ENCODE measurements at places on chromosomes 1 and 21.

GRCh38 chr21:16634515-16634914 lies 878.3 kb upstream of the CXADR start:
- DNase-seq: no peak

DNA sequence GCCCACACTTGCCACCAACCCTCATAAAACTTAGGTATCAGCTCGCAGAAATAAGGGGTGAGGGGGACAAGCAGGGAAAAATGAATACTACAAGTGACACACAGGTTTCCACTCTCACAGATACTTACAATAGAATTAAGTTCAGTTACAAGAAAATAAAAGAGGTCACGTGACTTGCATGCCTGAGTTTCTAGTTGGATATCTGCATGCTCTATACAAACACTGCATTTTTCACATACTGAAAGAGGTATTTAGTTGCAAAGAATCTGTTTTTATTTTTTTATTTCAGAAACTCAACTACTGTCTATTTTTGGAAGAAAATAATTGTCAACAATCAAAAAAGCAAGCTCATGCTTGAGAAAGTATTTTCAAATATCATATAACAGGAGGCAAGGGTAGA lies 43.5 kb downstream of the DPYD start:
- no peak for DNase-seq

GRCh38 chr1:29687601-29688244 lies 451.4 kb downstream of the PTPRU start:
- DNase-seq: no peak

DNA sequence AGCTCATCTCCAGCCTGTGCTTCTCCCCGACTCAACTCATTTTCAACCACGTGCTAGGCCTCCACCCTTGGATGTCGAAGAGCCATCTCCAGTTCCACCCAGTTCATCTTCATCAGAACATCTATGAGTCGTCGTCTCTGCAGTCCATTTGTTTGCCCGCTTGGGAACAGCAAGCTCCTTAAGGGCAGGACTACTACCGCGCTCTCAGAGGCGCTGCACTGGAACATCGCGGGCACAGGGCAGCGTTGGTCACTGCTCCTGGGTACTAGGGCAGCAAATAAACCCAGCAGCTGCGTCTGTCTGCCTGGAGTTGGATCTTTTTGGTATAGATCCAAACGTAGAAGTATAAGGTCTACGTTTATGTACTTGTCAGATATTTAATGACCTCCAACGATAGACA lies 478 bp upstream of the PRDM2 start:
- peak; percentile 52 for DNase-seq

DNA sequence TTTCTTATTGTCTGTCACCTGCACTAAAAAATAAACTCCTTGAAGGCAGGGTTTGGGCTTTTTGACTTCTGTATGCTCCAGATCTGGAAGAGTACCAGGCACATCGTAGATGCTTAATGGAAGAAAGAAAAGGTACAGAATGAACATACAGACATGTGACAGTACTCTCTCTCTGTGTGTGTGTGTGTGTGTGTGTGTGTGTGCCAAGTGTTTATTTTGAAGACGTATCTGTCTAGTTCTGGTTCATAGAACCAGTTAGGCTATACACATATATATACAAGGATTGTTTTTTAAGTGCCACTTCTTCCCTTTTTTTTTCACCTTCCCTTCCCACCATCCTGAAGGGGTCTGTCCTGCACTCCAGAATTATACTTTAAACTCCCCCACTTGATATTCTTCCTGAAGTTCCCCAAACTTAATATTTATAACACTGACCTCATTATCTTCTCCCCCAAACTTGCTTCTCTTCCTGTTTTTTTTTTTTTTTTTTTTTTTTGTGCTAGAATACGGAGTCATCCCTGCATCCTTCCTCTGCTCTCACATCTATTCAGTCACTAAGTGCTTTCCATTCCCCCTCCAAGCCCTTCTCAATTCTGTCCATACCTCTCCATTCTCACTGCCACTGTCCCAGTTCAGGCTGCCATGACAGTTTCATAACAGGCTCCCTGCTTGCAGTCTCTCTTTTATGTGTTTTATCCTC lies 5.4 kb upstream of the KCNA3 start:
- no peak for DNase-seq

- DNase-seq: no peak
Observed at GRCh38 chr1:162135271-162135775, 65.8 kb downstream of the NOS1AP start.

DNA sequence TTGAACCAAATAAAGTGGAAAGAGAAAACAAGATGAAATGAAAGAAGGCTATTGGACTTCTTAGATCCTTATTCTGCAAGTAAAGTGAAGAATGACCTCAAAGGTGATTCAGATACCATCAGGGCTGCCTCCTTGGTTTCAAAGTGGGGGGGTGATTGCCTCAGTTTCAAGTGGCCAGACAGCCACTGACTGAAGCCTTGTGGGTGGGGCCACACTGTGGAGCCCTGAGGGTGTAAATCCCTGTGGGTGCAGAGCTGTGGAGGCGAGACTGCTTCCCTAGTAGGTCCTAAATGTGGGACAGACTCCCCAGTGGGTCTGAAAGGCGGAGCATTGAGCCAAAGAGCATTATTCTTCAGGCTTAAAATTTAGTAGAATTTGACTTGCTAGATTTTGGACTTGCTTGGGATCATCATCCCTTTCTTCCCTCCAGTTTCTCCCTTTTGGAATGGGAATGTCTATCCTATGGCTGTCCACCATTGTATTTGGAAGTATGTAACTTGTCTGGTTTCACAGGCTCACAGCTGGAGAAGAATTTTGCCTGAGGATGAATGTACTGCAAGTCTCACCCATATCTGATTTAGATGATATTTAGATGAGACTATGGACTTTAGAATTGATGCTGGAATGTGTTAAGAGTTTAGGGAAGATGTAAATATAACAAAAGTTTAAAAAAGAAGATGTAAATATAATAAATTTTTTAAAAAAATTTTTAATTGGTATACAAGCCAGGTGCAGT lies 71.6 kb upstream of the SOX13 start:
- DNase-seq: no peak

- no peak for DNase-seq
Observed at GRCh38 chr1:92461364-92462097, 25.2 kb downstream of the GFI1 start.

DNA sequence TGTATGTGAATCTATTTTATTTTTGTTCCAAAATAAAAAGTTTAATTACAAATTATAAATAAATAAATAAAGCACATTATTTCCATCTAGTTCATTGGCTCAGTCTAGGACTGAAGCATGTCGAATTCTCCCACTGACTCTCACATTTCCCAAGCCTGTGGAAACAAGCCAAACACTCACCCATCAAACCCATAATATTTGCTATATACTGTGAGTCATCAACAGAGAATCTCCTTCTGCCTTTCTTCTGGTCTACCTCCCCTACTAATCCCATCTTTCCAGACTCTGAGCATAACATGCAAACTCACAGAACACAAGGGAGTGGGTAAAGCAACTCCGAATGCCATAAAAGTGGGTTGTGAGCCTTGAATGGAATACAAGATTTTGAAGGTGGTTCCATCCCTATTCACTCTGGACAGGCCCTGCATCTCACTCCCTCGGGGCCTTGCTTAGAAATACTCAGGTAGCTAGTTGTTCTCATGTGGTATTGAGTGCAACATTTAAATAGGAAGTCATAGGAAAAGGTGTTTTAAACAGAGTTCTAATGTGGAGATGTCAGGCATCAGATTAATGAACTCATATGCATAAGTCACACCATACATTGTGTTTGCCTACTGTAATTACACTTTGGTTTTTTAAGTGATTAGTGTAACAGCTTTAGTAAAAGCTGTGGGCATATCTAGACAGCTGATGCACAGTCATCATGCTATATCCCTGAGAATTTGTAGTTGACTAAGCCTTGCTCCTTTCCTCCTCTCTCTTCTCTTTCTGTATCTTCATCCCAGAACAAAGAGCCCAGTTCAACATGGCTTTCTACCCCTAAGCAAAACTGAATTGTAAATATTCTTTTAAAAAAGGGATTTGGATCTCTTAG lies 47.0 kb downstream of the F5 start:
- DNase-seq: no peak

DNA sequence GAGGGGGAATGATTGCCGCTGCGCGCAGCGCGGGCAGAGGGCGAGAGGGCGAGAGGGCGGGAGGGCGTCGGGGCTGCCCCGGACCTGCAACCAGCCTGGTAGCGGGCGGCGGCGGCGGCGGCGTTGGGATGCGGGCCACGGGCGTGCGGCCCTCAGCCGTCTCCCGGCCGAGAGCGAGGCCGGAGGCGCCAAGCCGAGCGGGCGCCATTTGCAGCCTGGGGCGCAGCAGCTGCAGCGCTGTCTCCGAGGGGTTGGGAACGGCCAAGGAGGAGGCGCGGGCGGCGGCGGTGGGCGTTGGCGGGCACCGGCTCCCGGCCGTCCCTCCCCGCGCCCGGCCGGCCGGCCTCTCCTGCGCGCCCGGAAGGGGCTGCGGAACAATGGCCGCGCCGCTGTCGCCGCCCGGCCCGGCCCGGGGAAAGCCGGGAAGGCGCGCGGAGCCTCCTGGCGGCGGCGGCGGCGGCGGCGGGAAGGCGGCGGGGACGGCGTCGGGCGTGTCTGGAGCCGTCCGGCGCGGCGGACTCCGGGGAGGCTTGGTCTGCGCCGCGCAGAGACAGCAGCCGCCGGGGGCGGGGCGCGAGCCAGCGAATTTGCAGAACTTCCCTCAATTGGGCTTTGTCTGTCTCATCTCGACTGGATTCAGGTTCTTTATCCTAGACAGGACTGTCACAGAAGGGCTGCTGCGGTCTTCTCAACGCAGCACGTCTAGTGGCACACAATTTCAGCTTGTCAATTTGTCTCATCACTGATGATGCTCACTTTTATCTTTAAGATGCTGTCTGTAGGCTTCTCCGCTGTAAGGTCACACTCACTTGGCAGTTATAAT lies 35.7 kb downstream of the ZBTB8B start:
- DNase-seq: peak; percentile 83

DNA sequence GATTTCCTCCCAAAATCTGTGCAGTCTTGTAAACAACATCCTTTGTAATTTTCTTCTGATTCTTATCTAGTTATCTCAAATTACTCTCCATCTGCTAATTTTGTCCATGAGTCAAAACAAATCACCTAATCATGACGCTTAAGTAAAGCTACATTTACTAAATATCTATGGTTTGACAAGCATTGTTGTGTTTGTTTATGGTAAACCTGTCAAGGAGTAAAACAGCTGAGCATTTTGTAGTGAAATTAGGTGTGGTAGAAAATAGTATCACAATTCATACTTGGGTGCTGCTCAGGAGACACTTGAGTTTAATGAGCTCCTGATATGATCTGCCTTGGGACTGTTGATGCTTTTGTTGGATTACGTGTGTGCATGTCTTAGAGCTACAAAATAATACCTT lies 11.6 kb downstream of the TIPRL start:
- DNase-seq: no peak

DNA sequence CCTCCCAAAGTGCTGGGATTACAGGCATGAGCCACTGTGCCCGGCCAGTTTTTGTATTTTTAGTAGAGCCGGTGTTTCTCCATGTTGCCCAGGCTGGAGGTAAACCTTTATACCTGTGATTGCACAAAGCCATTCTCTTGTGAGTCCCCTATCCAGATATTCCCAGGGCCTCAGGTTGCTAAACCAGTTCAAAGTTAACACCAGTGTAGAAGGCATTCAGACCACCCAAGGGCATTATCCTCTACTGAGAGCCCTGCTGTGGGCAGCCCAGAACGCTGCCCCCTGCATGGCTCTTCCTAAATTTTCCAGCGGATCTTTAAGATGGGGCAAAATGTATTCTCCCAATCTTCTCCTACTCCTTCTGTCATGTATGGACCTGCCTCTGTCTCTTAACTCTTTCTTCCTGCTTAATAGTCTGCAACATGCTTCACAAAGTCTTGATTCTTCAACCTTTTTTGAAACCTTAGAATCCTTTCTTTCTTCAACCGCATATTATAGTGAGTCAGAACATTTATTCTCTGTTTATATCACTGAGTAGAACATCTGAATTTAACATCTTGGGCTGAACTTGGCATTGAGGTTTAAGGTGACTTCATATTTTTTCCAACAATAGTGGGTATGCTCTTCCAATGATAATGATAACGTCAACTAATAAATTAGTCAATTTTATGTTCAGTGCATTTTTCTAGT lies 36.0 kb downstream of the UBE4B start:
- DNase-seq: no peak

GRCh38 chr1:79059341-79059740 lies 52.8 kb upstream of the ADGRL4 start:
- no peak for DNase-seq

GRCh38 chr1:158155673-158156072 lies 25.0 kb upstream of the CD1D start:
- no peak for DNase-seq

GRCh38 chr1:193697115-193697762 lies 510.8 kb upstream of the B3GALT2 start:
- DNase-seq: no peak

- no peak for DNase-seq
Observed at GRCh38 chr21:44445145-44445812, 10.0 kb upstream of the LRRC3 start.

DNA sequence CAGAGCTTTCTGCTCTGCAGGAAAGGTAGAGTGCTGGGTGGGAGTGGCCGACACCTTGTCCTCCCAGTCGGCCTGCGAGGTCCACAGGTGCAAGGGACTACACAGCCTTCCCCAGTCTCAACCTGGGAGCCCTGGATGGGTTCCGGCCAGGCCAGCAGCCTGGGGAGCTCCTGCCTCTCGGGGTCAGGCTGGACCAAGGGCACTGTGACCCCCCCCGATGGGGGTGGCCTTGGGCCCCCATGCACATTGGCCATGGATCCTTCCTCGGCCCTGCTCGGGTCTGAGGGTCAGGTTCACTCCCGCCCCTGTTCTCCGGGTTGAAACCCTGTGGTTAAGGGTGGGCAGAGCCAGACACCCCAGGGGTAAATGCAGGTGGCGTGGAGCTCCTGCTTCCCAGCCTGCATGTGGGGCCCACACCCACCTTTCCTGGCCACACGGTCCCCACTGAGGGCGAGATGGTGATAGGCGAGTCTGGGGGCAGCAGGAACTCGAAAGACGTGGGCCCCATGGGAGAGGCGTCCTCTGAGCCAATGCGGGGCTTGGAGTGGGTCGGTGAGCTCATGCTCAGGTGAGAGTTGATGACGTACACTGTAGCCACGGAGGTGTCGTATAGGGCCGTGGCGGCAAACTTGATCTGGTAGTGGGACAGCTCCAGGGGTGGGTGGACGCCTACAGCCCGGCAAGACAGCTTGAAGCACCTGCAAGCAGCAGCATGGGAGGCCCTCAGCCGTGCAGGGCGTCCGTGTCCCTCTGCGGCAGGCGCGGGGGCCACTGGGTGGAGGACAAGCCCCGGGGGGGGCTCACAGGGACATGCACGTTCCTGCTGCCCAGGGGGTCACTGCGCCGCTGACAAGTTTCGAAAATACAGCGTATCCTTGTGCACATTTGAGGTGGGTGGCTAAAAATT lies 10.8 kb upstream of the TMEM52 start:
- DNase-seq: peak; percentile 32

DNA sequence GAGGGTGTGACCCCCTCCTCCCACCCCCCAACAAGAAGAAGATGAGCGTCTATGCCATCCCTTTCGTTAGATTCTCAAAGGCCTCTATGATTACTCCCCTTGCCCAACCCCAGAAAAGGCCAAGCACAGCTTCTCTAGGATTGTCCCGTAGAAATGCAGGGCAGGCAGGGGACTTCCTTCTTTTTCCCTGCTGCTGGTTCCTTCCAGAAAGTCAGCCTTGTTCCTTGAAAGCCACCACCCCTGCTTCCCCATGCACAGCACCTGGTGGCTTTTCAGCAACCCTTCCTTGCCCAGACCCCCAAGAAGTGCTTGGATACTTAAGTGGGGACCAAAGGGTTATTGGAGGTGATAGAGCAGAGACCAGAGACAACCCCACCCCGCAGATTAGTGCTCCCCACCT lies 75.1 kb downstream of the ARHGEF10L start:
- DNase-seq: no peak

- DNase-seq: no peak
Observed at GRCh38 chr21:25836396-25836795, 101.6 kb downstream of the GABPA start.

- peak; percentile 50 for DNase-seq
Observed at GRCh38 chr1:84020151-84020550, 21.2 kb upstream of the TTLL7 start.
